ENCODE measurements at places on chromosomes 7 and 10.

GRCh38 chr10:78991187-78991586 lies 77.6 kb upstream of the ZMIZ1 start:
- DNase-seq = no peak

DNA sequence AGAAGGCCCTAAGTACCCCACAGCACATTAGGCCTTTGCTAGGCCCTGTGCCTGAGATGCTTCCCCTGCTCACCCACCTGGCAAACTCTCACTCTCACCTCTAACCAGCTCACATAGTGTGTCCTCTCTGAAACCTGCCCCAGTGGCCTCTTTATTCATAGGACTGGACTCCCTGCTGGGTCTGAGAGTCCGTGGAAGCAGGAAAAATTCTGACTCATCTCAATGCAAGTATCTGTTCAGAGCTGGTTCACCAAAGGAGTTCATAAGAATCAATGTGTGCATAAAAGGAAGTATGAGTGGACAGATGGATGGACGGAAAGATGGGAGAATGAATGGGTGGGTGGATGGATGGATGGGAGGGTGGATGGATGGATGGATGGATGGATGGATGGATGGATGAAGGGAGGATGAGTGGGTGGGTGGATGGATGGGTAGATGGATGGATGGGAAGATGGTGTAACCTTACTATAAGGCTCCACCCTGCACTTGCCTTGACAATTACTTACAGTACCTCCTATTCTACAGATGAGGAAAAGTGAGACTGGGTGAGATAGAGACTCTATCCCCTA lies 111.2 kb upstream of the ZMIZ1 start:
- no peak for DNase-seq

GRCh38 chr10:1323951-1324350 lies 267.8 kb downstream of the WDR37 start:
- DNase-seq = no peak

DNA sequence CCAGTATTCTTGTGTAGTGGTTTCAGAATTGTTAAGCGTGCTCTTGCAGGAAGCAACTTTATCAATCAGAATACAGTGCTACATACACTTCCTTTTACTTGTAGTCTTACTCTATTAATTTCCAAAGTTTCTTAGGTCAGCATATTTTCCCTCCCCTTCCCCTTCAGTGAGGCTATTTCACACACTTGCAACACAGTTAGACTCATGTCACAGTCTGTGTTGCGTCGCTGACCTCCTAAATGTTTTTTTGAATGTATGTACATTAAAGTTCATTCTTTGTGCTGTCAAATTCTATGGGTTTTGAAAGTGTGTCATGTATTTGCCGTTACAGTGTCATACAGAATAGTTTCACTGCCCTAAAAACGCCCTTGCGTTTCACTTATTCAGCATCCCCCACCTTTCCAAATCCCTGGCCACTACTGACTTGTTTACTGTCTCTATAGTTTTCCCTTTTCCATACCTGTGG lies 5.4 kb upstream of the HKDC1 start:
- DNase-seq = no peak

GRCh38 chr7:146772601-146773000 lies 656.0 kb downstream of the CNTNAP2 start:
- DNase-seq = no peak

GRCh38 chr7:35762781-35763180 lies 38.1 kb upstream of the SEPTIN7 start:
- DNase-seq = no peak

DNA sequence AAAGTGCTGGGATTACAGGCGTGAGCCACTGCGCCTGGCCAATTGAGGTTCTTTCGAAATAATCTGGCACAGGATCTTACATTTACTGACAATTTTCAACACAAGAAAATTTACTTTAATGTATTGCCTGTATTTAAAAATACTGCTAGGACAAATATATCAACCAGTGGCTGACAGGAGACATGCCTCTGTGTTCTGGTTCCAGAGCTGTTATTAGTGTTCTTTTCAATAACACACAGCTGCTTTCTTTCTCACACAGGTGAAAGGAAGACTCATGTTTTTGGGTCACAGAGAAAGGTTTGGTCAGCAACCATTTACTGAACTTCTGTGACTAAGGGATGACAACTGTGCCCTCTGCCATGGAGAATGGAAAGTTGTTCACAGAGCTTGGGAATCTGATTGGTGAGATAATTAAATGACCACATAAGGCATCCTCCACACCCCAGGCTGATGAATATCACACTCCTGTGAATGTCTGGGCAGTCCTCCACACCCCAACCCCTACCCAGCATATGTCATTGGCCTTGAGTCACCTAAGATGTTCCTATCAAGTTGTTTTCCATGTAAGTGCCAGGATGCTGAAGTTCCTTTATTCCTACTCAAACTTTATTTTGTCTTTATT lies 180.1 kb downstream of the RAPGEF5 start:
- no peak for DNase-seq

DNA sequence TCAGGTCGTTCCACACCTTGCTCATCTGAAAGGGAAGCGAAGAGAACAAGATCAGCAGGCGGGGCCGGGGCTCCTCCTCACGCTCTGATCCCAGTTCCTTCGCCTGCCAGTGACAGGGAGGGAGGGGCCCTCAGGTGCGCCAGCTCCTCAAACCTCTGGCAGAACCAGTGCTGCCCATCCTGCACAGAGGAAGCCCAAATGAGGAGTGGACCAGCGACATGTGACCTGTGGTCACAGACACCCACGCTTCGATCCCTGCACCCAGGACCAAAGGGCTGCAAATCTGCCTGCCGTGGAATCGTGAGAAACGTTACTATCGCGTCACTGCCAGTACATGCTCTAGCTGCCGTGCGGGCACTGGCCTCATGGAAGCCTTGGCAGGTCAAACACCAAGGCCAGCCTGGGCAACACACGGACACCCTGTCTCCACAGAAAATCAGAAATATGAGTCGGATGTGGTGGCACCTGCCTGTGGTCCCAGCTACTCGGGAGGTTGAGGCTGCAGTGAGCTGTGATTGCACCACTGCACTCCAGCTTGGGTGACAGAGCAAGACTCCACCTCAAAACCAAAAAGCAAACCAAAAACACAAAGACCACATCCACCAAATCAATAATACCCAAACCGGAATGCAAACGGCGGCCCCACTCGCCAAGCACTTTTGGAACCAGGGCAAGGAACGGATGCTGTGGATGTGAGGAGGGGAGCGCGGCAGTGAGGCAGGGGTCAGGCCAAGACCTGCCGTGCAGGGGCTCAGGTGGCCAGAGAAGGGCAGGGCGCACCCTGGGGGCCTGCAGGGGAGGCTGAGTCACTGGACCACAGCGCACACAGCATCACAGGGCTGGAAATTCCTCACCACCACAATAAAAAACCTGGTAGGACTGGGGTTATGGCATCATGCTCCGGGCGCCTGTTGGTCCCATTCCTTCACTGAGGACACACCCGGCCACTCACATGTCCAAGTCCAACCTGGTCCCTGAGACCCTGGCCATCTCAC lies 13.4 kb downstream of the NUDT1 start:
- DNase-seq = no peak

DNA sequence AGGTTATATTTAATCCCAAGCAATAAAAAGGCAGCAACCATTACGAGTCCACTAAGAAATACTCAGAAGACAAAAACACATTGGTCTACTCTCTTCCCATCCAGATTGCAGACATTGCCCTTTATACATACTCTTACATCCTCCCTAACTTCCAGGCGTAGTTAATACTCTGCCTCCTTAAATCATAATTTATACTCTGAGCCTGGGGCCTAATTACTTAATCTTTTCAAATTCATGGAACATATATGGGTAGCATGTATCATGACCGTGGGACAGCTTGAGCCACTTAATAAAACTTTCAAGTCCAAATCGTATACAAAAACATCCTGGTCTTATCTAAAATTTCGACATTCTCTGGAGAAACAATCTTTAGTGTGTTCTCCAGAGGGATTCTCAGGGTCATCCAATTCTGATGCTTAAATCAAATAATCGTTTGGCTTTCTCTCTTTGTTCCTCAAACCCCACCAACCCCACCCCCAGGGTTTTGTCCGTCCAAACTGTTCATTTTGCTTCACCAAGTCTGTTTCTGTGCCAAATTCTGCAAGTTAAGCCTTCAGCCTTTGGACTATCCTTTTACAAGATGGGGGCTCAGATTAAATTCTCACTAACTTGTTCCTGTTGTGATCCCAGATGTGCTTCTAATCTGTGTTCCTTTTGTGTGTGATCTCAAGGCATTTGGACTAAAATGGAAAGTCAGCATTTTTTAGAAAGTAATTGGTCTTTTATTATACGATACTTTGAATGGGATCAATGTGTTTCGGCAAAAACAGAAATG lies 86.4 kb downstream of the ADAM12 start:
- no peak for DNase-seq

DNA sequence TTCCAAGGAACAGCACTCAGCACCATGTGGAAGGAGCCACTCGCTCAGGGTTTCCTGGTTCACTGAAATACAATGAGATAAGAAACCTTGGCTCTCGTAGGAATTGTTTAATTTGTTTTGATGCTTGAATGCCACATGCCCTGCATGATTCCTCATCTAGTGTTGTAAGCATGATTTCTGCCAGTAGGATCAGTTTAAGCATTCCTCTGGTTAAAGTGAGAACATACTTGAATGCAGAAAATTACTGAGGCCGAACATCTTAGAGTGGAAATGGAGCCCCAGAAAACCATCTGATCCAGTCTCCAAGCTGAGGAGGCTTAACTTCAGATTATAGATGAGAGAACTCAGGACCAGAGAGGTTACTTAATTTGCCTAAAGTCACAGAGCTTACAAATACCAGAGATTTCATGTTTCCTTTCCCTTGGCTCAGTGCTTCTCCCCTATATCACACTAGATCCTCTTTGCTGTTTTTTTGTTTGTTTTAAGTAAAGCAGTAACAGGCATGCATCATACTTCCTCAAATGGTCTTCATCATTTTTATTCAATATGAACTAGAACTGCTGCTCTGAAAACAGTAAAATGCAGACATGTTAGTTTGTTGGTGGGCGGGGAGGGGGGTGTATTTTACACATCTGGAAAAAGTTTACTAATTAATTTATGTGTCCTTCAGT lies 125.1 kb downstream of the ADAM12 start:
- DNase-seq = no peak

GRCh38 chr10:50567384-50567783 lies 56.4 kb downstream of the SGMS1 start:
- DNase-seq = no peak

DNA sequence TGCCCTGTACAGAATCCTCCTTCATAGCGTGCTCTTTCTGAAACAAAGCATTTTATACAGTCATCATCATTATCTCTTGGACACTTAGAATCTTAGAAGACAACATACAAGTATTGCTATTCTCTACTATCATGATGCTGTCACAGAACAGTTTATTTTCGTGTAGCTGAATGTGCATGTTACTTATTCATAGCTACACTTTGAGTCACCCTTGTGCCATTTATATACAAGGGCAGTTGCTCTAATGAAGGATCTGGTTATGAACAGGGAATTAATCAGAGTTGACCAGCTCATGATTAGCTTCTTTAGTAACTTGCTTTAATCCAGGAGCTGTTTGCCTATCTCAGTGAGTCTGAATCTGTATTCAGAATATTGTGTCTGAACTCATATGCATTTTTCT lies 11.2 kb downstream of the CASP2 start:
- DNase-seq = no peak
